IMR-90 (cell line): ENCODE measurements at places on chromosomes 13 and 19. TPM values are rescaled to one million over a fixed set of nuclear protein-coding genes. Genes with fewer than 3 reads are reported as not detected.

Gene ZNF223
- 2.1 and 2.3 TPM in 2 replicates for polyA plus RNA-seq

Gene ZNF865
- polyA plus RNA-seq: 4.6 and 6.3 TPM in 2 replicates

Gene SYNE4
- 0.27 and 0.34 TPM in 2 replicates for polyA plus RNA-seq

Gene SYCN
- not detected in 2 replicates for polyA plus RNA-seq
